ENCODE measurements at places on chromosomes 2 and 18.

- no peak for DNase-seq
Observed at GRCh38 chr2:30997979-30998378, 140.3 kb downstream of the GALNT14 start.

DNA sequence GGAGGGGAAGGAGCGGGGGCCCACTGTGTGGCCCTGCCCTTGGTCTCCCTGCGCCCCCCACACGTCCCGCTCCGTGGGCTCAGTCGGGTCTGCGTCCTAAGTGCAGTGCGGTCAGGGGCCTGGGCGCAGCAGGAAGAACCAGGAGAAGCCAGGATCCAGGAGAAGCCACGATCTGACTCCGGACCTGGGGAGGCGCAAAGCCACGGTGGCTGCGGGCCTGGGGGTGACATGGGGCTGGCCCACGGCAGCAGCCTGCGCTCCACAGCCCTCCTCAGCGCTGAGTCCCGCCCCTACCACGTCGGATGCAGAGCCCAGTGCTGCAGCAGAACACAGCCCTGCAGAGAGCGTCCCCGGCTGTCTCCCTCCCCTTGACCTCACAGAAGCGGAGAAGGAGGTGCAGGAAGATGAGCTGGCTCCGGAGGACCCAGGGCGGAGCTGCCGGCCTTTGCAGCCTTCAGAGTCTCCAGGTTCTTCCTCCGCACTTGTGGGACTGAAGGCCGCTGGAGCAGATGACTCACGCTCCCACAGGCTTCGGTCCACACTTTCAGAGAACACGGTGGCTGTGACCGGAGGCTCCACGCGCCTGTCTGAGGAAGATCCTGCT lies 589.2 kb upstream of the SALL3 start:
- no peak for DNase-seq

DNA sequence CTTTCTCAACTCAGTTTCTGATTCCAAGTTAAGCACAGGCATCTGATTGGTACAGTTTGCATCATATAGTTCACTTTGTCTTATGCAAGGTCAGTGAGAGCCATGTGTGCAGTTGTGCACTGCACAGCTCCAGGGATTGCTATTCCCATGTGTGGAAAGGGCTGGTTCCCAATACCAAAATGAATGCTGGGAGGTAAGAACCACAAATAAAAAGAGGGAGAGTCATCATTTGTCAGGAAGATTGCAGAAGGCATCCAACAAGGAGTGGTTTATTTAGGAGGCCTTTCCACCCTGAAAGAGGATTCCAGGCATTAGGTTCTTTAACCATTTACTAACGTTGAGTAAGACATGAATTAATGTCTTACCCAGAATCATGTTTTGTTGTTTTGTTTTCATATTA lies 141.2 kb upstream of the ST6GAL2 start:
- DNase-seq = no peak

GRCh38 chr2:145597006-145597405 lies 1077.1 kb upstream of the ZEB2 start:
- no peak for DNase-seq

DNA sequence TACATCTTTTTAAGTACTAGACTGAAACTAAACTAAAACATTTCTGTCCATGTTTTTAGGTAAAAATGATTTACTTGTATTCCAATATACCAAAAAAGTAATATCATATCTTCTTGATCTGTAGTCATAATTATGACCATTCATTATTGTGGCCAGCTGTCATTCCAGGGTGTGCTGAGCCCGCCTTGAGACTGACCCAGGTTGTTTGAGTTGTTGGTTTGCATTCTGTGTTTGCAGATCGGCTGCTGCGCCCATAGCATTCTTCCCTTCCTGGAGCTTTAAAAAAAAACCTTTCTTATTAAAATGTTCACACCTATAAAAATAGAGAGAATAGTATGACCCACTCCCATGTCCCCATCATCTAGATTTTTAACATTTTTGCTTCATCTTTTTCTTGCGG lies 101.9 kb downstream of the PRKCE start:
- no peak for DNase-seq

GRCh38 chr2:239142806-239143205 lies 258.0 kb downstream of the HDAC4 start:
- DNase-seq = no peak

DNA sequence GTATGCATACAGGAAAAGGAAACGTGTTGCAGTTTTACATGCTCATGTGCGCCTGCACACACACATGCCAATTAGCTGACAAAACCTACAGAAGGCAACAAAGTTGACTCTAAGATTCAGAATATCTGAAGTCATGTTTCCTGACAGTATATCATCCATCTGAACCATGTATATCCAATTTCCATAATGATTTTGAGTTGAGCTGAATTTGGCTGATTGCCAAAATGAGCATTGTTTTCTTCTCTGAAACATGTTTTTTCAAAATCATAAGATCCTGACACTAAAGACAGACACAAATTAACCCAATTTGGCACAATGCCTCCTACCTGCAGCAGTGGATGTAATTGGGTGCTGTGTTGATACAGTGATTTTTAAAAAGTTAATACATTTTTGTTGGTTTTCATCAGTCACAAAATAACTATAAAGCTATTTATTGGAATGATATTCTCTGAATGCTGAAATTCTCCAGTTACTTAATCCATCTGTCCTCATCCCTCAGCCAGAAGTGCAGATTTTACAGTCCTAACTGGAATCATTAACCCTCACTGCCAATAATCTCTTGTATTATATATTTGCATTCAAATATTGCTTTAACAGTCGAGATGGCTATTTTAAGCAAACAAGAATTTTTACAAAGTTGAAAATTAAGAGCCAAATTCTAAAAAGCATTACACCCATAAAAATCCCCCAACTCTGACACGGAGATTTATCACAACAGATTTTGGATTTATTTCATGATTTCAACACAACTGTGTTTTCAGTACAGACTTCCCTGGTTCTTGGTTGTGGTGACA lies 161.7 kb upstream of the LMAN1 start:
- no peak for DNase-seq

- no peak for DNase-seq
Observed at GRCh38 chr18:61953161-61953560, 60.4 kb upstream of the RNF152 start.

- no peak for DNase-seq
Observed at GRCh38 chr18:67615876-67616275, 99.4 kb upstream of the DSEL start.

- no peak for DNase-seq
Observed at GRCh38 chr2:225842939-225843338, 443.4 kb downstream of the NYAP2 start.

- no peak for DNase-seq
Observed at GRCh38 chr2:135785032-135785431, 43.4 kb downstream of the UBXN4 start.

GRCh38 chr2:67309281-67309680 lies 87.9 kb upstream of the ETAA1 start:
- DNase-seq = no peak

GRCh38 chr2:29001806-29002205 lies 20.7 kb downstream of the TOGARAM2 start:
- DNase-seq = no peak

- DNase-seq = no peak
Observed at GRCh38 chr18:76710646-76711520, 111.5 kb upstream of the ZNF236 start.

DNA sequence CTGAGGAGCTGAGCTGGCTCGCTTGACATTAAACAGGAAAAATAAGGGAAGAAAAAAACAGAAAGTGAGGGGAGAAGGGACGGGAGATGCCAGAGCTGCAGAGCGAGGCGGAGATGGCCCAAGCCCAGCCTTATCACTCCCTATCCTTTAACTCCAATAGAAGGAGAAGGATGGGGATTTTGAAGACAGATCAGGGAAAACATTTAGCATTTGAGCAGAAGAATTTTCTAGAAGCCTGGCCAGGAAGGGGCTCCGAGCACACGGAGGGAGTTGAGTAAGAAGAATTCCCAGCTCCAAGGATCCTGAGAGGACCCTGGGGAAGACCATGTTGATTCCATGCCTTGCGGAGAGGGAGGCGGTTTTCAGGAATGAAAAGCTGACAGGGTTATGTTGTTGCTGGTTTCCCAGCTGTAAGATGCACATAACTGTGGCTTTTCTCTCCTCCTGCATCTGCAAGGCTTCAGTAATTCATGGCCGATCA lies 35.6 kb downstream of the TWIST2 start:
- no peak for DNase-seq

- DNase-seq = no peak
Observed at GRCh38 chr2:31812051-31812798, 198.6 kb downstream of the MEMO1 start.

GRCh38 chr2:67571785-67572718 lies 174.9 kb downstream of the ETAA1 start:
- DNase-seq = no peak

DNA sequence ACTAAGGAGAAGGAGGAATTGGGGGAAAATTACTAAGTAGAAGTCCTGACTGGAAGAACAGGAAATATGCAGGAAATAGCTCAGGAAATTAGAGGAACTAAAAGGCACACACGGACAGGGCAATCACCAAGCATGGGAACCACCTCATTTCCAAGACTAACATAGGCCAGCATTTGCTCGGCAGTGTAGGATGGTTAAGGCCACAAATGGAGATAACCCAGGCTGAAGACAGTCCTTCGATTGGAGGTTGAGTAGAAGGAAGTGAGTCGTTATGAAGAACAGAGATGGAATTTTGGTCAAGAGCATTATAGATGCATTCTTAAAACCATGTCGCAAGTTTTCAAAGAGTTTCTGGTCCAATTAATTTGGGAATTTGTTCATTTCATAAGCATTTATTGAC lies 401.4 kb downstream of the ALK start:
- DNase-seq = no peak
